NCI-H1048 (cell line): ENCODE measurements at places on chromosomes 12 and 14.

DNA sequence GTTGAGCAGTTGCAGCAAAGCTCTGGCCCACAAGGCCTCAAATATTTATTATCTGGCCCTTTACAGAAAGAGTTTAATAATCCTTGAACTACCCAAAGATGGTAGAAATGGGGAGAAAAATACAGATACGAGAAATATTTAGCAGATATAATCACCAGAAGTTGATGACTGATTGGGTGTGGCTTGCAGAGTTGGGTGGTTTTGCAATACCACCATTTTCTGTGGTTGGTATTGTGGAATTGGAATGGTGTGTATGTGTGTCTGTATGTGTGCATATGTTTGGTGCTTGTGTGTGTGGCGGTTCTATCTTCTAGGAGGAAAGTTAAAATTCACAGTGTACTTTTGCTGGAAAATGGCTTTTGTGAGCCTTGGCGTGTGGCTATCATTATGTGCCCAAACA is 85.4 kb upstream of the MANSC4 start:
- DNase-seq: no peak

DNA sequence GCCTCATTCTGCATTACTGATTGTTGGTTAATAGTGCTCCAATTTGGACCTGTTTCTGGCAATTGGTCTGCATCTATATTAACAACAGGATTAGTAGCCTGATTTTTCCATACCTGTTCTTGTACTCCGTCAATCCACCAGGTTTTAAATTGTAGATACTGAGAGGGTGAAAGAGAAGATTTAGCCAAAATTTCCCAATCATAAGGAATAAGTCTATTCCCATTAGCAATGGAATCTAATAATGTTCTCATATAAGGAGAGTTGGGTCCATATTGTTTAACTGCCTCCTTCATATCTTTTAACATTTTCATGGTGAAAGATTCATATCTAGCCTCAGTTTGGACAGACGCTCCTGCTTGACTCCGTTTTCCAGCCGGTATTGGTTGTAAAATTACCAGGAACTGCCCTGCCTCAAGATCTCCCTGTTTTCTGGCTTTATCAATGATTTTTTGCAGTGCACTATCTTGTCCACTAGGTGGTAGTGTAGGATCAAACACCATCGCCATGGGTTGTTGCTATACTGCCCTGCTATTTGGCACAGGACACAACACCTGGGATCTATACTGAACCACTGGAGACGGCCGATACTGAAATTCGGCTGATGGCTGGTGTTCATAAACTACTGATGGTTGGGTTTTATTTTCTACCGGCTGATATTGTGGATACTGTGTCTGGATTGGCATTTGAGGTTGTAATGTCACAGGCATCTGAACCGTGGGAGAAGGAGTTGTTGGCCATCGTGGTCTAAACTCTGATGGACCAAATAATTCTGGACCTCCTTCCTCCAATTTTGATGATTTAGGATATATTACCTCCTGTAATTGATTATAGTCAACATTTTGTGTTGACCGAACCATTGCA is 25.2 kb downstream of the DHRS4L2 start:
- no peak for DNase-seq

- no peak for DNase-seq
Measured at GRCh38 chr14:61598980-61599379, 96.3 kb upstream of the HIF1A start.

DNA sequence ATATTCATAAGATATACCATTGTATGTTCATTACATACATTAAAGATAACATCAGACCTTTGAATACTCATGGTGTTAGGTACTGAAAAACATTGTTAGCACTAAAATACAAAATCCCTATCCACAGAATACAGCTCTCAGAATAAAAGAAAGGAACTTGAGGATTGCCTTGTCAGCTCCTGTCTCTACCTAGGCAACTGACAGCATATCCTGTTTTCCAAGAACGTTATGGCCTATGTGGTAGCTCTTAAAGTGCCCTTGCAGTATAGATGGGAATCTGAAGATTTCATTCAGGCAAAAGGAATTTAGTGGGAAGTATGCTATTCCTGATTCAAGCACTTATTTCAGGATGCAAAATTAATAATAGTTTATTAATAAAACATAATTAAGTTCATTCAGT is 1.8 kb upstream of the PPP1R12A start:
- DNase-seq: no peak

DNA sequence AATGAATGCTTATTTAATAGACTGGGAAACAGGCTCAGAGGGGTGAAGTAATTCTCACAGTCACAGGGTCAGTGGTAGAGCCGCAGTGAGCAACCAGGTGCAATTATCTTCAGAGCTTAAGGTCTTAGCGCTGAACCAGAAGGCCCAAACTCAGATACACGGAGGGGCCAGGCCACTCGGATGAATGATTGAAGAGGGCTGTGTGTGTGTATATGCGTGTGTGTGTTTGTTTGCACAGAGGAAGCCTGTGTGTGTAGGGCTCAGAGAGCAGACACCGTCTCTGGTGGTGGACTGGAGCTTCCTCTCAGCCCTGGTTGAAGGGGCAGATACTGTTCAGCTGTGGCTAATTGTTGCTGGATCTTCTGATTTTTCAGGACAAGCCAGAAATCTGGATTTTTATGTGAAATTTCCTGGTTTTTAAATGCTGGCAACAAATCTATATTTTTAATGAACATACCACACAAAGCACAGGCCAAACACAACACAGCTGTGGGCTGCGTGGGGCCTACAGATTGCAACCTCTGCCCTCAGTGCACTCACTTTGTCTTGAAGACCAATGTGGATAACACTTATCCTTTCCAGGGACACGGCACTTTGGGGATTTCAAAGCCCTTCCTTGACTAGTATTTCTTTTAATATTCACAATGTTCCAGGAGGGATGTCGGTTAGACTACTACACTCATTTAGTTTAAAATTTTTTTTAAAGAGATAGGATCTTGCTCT is 94.5 kb upstream of the NRXN3 start:
- DNase-seq: no peak

GRCh38 chr14:103892247-103892646 is 36.0 kb upstream of the TDRD9 start:
- DNase-seq: no peak

GRCh38 chr12:47730341-47730744 is 5.1 kb upstream of the ENDOU start:
- DNase-seq: no peak

DNA sequence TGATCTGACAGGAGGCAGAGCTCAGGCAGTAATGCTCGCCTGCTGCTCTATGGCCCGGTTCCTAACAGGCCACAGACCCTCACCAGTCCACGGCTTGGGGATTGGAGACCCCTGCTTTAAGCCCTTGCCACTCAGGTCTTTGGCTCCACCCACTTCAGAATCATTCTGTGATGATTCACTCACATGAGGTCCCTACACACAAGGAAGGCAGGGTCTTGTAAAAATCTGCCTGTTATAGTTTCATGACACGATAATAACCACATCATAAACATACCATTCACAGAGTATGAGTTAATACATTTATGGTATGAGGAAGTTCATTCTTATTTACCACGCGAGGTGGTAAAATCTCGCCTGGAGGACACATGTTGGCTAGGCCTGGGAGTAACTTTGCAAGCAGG is 29.0 kb upstream of the MAX start:
- no peak for DNase-seq

GRCh38 chr12:66025477-66025876 is 105.1 kb downstream of the LLPH start:
- DNase-seq: no peak
